ENCODE measurements at places on chromosomes 4 and X. TPM values are rescaled to one million over a fixed set of nuclear protein-coding genes. Genes with fewer than 3 reads are reported as not detected.

DNA sequence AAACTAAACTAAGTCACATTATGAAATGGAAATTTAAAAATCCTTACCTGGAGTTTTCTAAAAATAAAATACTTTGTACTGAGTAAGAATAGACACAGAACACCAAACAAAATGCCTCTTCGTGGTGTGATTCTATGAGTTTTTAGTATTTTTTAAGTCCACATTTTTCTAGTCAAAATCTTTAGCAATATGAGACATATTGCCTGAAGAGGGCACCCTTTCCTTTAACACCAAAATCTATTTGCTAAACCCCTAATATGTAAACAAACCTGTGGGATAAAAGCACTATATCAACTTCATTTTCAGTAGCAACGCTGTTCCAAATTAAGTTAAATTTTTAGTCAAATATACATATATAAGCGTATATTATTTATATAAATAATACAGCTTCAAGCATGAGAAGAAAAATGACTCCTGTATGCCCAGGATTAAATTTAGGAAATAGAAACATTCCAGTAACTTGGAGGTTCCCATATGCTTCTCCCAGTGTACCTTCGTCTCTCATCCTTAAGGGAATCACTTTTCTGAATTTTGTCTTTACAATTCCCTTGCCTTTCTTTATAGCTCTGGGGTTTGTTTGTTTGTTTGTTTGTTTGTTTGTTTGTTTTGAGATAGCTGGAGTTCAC lies 23.0 kb upstream of the PGM2 start:
- no peak overlapping the region for H3K27ac ChIP-seq
- no peak overlapping the region for H3K4me3 ChIP-seq
- H3K27me3 ChIP-seq: peaks cover 7% of the 10 kb centered on the region
- DNase-seq: no peak
- H3K36me3 ChIP-seq: no peaks in the 10 kb centered on the region

DNA sequence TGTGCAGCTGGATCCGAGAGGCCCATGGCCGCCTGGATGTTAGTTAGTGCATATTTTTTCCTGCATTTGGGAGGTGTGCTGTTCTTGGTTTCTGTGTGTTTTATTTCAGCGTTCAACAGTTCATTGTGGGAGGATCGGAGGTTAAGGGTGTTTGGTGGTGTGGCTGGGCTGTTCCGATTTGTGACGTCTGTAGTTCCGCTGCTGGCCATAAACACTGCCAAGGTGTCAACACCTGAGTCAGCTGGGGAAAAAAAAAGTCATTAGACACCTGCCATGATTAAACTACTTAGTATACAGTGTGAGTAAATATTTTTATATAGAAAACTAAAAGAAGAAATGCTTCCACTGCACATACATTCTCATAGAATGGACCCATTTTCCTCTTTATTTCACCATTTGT lies 200.2 kb downstream of the APBB2 start:
- H3K27ac ChIP-seq: no peak overlapping the region
- no peaks in the 10 kb centered on the region for H3K4me1 ChIP-seq
- H3K27me3 ChIP-seq: no peaks in the 10 kb centered on the region
- no peak for DNase-seq
- H3K4me3 ChIP-seq: no peak overlapping the region

DNA sequence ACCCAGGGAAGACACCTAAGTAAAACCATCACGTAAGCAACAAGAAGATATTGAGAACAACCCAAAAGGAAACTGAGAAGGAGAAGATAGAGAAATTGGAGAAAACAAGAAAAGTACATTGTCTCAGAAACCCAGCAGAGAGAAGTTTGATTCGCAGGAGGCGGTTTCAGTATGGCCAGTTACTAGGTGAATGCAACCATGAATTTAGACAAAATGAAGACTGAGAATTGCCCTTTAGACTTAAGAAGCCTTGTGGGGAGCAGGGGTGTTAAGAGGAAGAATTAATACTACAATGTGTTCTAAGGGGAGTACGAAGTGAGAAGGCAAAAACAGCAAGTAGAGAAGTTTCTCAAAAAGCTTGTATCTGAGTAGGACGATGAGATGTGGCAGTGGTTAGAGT lies 229.3 kb upstream of the NEIL3 start:
- H3K4me3 ChIP-seq: no peak overlapping the region
- H3K27ac ChIP-seq: no peak overlapping the region
- H3K36me3 ChIP-seq: no peaks in the 10 kb centered on the region
- DNase-seq: no peak

DNA sequence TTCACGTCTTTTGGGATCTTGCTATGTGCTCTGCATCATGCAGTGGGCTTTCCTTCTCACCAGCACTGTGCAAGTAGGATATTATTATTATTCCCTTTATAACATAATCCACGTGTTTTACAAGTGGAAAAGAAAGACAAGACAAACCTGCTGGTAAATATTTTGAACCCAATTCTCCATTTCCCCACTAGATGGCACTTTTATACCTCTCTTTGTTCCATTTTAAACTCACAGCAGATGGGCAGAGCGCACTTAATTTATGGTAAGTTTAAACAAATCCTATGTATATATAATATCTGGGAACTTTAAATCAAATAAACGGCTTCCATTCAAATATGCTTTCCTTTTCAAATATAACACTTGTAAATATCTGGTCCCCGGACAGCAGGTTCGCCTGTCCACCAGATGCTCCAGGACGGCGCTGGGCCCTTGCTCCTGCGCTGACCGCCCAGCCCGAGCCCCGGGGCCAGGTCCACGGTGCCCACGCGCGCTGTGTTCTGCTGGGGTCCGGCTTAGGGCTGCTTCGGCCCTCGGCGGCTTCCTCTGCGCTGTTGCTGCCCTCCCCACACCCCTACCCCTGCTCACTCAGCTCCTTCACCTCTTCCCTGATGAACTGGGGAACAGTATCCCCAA lies 31.1 kb downstream of the F11 start:
- H3K4me3 ChIP-seq: no peak overlapping the region
- H3K36me3 ChIP-seq: no peaks in the 10 kb centered on the region
- H3K27ac ChIP-seq: no peak overlapping the region
- H3K27me3 ChIP-seq: peaks cover 10% of the 10 kb centered on the region
- no peak for DNase-seq
- H3K4me1 ChIP-seq: no peaks in the 10 kb centered on the region

GRCh38 chr4:138039010-138039409 lies 203.1 kb downstream of the SLC7A11 start:
- H3K4me3 ChIP-seq: no peak overlapping the region
- H3K27me3 ChIP-seq: no peaks in the 10 kb centered on the region
- H3K4me1 ChIP-seq: no peaks in the 10 kb centered on the region
- H3K36me3 ChIP-seq: no peaks in the 10 kb centered on the region
- no peak for DNase-seq

GRCh38 chrX:78693536-78693935 lies 34.4 kb upstream of the RTL3 start:
- H3K4me3 ChIP-seq: no peak overlapping the region
- H3K27me3 ChIP-seq: no peaks in the 10 kb centered on the region
- DNase-seq: no peak
- no peaks in the 10 kb centered on the region for H3K4me1 ChIP-seq

GRCh38 chrX:84118315-84118714 lies 69.7 kb downstream of the RPS6KA6 start:
- no peaks in the 10 kb centered on the region for H3K36me3 ChIP-seq
- H3K27me3 ChIP-seq: no peaks in the 10 kb centered on the region
- DNase-seq: no peak
- no peaks in the 10 kb centered on the region for H3K4me1 ChIP-seq

DNA sequence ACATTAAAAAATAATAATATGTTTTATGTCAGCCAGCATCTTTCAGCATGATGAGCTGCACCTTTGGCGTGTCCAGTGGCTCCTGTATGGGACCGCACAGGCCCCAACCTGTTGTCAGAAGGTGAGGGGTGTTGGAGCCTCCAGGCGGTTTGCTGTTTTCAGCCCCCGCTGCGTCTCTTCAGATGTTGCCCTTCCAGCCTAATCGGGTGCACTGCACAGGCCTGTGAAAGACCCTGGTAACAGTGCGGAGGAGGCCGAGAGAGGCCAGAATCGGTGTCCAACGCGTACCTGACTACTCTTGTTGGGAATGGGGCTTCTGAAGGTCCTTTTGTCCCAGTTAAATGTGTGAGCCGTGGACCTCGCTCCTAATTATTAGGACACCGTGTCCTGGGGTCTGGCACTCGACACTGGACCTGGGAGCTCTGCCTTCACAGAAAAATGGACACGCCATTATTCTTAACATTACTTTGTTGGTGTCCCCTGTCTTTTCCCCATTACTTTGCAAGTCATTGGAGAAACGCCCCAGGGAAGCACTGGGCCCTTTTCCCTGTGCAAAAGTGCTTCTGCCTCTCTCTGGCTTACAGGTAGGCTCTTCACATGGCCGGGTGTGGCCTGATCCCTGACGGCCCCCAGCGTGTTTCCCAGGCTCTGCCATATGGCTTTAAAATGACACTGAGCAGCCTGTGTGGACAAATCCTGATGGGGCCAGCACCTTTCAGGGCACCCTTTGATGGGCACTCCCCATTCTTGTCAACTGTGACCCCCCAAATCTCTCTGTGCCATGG lies 51.2 kb downstream of the TBC1D14 start:
- peaks cover 3% of the 10 kb centered on the region for H3K36me3 ChIP-seq
- peaks cover 13% of the 10 kb centered on the region for H3K4me1 ChIP-seq
- no peak overlapping the region for H3K4me3 ChIP-seq
- no peak overlapping the region for H3K27ac ChIP-seq
- no peaks in the 10 kb centered on the region for H3K27me3 ChIP-seq

- H3K27me3 ChIP-seq: no peaks in the 10 kb centered on the region
- DNase-seq: no peak
- no peak overlapping the region for H3K27ac ChIP-seq
- no peaks in the 10 kb centered on the region for H3K36me3 ChIP-seq
- H3K4me3 ChIP-seq: no peak overlapping the region
- H3K4me1 ChIP-seq: no peaks in the 10 kb centered on the region
Observed at GRCh38 chrX:95427389-95427788, 1257.3 kb upstream of the DIAPH2 start.

GRCh38 chr4:26032630-26033317 lies 118.8 kb downstream of the SMIM20 start:
- H3K36me3 ChIP-seq: no peaks in the 10 kb centered on the region
- no peak overlapping the region for H3K4me3 ChIP-seq
- peaks cover 40% of the 10 kb centered on the region for H3K4me1 ChIP-seq

The C4orf50 gene
- total RNA-seq: 0.52 TPM

The KLHL5 gene
- 46.3 TPM for total RNA-seq

The GAGE12F gene
- total RNA-seq: not detected

The S100G gene
- not detected for total RNA-seq

The CXCL13 gene
- 7.9 TPM for total RNA-seq

The CNKSR2 gene
- 7.4 TPM for total RNA-seq
